ENCODE measurements at places on chromosomes 12 and 14.

GRCh38 chr12:93098077-93098476, 169.0 kb upstream of the EEA1 start:
- no peak for DNase-seq

DNA sequence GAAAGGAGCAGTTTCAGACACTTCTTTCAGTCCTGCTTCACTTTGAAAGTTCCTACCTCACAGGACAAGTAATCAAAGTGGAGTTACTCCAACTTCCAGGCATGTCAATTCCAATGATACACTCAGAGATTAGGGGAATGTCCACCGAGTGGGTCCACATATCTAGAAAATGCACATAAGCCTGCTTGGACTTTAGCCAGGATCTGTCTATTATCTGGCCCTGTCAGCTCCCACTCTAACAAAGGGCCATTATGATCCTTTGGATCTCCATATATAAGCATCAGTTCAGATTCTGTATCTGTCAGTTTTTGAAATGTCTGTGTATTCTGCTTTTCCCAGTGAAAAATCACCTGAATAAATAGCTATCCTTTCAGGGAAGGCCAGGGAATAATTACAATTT, 112.9 kb upstream of the ATXN7L3B start:
- no peak for DNase-seq

DNA sequence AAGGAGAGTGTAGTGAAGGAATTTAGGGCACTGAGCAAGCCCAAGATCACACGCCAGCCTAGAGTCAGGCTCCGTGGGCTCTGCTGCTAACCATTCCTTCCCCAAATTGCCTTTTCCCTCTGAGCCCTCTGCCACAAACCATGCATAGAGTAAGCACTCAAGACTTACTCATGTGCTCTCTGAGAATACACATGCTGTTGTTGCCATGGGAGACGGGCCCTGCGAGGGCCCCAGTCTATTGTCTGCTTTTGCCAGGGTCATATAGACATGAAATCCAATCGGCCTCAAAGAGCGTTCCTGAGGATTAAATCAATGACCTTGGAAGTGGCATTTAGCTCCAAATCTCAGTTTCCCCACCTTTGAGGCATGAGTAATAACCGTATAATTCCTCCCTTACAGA, 48.7 kb upstream of the WSCD2 start:
- DNase-seq = no peak

- no peak for DNase-seq
Measured at GRCh38 chr14:44438936-44439335, 68.1 kb downstream of the FSCB start.

DNA sequence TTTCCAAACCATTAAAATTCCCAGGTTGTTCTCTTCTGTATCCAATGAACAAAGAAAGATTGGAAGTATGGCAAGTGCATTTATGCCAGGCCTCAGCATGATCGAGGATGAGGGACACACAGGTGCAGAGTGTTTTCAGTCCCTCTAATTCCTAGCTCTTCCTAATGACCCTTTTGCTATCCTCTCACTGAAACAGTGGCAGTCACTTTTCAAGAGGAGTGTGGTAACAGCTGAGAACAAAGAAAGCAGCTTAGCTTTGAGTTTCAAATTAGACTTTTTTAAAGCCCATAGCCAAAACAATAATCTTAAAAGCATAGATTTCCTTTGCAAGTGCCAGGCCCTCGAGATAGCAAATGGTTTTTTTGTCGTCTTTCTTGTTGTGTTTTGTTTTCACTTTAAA, 110.8 kb downstream of the KCNH5 start:
- DNase-seq = no peak

GRCh38 chr12:39993268-39993667, 112.6 kb downstream of the SLC2A13 start:
- DNase-seq = no peak
